ENCODE measurements at places on chromosomes 1 and 21.

GRCh38 chr1:31799196-31799894 is 16.5 kb downstream of the SPOCD1 start:
- no peak for DNase-seq

DNA sequence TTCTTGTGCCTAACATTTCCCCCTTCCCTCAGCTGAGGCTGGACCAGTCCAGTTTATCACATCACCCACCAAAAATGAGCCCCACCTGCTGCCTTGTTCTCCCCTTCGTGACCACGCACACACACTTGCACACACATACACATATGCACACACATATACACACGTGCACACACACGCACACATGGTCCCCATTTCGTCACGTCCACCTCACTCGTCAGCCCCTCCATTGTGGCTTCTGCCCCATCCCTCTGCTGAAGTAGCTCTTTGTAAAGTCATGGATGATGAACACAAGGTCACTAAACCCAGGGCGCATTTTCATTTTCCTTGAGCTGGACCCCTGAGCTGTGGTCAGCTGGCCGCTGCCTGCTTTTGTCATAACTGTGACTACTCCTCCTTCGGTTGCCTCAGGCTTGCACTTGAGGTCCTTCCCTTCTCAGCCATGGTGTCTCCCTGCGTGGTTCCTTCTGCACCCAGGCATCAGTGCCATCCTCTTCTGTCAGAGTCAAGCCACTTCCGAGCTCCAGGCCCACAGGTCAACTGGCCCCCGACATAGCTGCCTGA is 93.8 kb downstream of the SYT2 start:
- no peak for DNase-seq

DNA sequence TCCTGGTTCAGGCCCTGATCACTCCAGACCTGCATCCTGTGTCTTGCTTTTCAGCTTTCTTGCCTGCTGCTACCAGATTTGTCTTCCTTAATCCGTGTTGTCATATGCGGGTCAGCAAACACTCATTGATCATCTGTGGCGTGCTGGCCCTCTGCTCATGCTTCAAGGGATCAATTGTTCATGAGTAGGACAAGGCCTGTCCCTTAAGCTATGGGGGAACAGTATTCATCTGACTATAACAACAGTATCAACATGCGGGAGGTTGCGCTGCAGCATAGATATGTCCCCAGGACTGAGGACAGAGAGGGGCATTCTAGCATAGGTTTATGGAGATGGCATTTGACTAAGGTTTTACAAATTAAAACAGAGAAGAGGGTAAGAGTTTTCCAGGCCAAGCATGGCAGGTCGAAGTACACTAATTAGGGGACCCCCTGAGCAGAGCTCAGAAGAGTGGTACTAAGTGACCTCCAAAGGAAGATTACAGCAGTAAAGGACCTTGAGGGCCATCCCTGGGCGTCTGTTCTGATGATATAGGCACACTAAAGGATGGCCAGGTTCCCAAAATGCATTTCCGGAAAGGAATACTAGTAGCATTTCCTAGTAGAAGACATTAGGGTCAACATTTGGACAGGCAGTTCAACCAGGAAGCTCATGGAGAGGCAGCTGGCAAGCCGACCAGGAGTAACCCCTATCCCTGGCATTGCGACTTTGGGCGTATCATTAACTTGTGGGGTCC is 811 bp upstream of the ZNF672 start:
- DNase-seq = no peak

DNA sequence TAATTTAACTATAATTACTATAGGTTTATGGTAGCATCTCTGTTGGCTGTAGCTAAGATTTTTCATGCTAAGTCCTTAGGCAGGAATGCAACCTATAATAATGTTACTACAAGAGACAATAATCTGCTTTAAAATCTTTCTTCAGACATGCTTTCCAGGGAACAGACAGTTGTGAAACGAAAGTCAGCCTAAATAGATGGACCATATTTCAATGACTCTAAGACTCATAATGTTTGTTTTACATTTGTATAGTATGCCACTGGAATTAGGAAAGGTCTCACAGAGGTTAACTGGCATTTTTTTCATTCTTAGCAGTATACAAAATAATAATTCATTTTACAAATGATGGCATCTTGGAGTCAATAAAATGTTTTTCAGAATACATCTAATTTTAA is 8.1 kb downstream of the RERE start:
- no peak for DNase-seq

GRCh38 chr1:225596736-225597135 is 56.2 kb downstream of the ENAH start:
- no peak for DNase-seq

DNA sequence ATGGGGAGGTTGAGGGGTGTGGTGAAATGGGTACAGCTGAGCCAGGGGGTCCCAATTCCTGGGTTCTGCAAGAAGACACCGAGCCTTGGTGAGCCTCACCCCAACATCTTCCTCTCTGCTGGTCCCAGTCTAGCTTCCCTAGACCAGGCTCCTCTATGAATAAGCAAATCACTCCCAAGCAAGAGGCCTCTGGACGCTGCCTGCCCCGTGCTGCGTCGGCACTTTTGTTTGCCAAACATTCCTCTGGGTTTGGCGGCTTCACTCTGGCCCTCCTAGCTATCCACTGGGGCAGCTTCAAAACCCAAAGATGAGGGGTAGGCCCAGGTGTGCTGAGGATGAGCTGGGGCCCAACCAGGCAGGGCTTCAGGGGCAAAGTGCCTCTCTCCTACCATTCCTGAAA is 137.1 kb upstream of the CD34 start:
- DNase-seq = no peak

- no peak for DNase-seq
These were observed 164.4 kb upstream of the DPT start for GRCh38 chr1:168893359-168893801.

DNA sequence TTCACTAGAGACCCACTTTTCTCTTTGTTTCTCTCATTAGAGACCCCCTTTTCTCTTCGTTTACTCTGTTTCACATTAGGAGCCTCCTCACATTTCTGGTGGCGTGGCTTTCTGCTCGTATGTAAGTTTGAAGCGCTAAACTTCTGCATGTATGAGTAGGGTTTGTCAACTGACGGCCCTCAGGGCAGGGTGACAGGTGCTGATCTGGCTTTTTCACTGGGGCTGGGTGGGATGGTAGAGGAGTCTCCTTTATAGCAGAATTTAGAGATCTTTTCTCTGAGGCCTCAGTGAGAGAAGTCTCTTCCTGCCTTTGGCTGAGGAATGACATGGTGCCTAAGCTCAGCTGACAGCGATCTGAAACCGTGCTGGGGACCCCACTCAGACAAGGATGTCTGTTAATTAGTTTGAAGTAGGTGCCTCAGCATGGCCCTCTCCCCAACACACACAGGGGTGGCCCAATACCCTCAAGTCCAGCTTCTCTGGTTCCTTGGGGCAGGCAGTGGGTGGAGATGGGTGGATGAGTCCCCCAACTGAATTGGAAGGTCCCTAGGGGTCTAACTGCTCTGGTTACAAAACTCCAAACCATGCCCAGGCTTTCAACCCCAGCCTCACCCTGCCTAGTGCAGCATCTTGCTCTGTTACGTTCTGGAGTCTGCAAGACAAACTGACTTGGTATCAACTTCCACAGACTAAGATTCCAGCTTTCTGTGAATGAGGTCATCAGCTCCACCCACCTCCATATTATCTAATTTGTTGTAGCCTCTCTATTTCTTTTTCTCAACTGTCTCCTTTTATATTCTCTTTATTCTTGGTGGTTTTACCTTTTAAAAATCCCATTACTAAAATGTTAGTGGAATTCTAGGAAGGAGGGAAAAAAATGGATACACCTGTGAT is 3.2 kb downstream of the SLC1A7 start:
- DNase-seq = no peak

DNA sequence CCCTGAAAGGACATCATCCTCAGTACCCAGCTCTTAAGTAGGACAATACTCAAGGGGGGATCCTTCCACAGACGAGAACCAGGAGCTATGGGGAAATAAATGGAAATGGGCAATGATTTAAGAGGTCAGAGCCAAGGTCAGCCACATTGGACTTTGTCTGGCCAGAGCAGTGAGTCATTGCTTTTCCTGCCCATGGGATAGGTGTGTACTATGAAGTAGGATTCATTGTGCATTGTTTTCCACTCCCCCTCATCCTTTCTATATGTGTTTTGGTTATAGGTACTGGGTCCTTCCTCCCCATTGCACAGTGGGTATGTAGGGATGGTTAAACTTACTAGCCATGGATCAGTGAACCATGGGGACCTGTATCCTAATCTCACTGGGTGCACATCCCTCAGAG is 328.9 kb upstream of the USP25 start:
- no peak for DNase-seq

DNA sequence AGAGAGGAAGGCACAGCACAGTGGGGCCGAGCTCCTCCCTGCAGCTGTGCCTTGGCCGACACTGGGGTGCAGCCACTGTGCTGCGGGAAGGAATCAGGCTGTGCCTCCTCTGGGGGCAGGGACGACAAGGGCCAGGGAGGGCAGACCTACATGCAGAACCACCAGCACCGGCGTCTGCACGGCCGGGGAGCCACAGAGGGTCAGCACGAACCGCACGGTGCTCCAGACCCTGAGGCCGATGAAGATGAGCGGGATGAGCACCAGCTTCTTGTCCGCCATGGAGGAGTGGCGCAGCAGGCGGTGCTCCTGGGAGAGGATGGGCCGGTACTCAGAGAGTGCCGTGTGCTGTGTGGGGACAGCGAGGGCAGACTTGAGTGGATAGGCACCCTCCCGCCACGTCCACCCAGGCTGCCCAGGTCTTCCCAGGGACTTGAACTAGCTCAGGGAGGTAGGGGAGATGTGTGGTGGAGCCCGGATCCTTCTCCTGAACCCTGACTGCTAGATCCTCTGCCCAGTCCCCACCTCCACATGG is 23.5 kb downstream of the GPR157 start:
- DNase-seq = no peak

GRCh38 chr1:153348511-153349362 is at the start of gene PGLYRP4:
PGLYRP4 (minus strand) TSS chr1:153348841; CDS start chr1:153347932, 909 bp downstream.
- DNase-seq = no peak

- DNase-seq = no peak
These were observed at the start of gene CFAP126 for GRCh38 chr1:161367684-161368400. CFAP126 (minus strand) TSS chr1:161367876; CDS start chr1:161367868, 8 bp downstream.

DNA sequence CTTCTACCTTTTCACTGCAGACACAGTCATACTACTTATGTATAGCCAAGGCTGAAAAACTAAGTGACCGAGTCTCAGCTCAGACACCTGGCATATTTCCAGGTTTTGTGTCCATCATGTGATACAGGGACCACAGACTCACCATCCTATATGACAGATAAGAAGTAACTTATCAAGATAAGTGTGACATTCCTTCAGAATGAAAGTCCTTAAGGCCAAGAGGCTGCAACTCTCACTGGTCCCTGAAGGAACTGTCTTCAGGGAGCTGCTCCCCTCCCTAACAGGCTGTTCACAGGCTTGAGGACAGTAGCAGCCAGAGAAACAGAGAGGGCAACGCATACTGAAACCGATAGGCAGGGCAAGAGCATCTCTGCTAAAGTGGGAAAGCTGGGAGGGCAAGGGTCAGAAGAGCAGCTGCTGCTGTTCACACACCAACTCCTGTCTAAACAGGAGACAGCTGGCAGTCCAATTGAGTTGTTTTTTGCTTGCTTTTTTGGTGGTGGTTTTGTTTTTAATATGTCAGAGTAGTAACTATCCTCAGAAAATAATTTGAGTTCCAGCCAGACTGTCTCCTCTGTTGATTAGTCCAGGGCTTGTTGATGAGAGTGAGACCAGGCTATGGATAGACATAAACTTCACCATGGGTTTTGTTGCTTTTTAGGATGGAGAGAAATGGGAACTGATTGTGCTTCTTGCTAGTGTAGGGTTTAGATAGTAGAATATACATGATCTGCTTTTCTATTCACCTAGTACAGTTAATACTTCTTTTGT is 67.7 kb downstream of the MACF1 start:
- no peak for DNase-seq

- DNase-seq = no peak
These were observed 189.1 kb upstream of the POU3F1 start for GRCh38 chr1:38235705-38236104.

GRCh38 chr1:154344977-154345837 is 19.9 kb downstream of the ATP8B2 start:
- DNase-seq = no peak

GRCh38 chr21:34282223-34282622 is 81.6 kb upstream of the KCNE2 start:
- DNase-seq = no peak

DNA sequence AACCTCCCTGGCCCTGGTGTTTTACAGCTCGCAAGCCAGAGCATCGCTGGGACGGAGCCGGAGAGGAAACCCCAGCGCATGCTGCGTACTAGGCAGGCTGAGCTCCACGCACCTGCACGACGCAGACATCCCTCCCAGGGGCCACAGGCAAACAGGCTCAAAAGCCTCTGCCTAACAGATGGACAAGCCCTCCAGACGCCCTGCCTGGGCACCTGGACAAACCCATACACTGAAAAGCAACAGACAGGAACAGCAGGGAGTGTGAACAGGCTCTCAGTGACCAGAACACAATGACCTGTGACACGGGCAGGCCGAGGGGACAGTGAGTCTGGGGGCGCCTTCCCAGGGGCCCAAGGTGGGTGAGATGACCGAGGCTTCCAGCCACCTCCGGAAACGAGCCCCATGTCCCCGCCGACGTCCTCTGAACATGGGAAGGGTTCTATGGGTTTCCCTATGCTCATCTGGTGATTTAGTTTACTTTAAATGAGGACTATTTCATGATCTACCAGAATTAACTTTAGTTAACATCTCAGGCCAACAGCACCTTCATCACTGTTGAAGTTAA is 40.3 kb downstream of the NPHP4 start:
- no peak for DNase-seq

DNA sequence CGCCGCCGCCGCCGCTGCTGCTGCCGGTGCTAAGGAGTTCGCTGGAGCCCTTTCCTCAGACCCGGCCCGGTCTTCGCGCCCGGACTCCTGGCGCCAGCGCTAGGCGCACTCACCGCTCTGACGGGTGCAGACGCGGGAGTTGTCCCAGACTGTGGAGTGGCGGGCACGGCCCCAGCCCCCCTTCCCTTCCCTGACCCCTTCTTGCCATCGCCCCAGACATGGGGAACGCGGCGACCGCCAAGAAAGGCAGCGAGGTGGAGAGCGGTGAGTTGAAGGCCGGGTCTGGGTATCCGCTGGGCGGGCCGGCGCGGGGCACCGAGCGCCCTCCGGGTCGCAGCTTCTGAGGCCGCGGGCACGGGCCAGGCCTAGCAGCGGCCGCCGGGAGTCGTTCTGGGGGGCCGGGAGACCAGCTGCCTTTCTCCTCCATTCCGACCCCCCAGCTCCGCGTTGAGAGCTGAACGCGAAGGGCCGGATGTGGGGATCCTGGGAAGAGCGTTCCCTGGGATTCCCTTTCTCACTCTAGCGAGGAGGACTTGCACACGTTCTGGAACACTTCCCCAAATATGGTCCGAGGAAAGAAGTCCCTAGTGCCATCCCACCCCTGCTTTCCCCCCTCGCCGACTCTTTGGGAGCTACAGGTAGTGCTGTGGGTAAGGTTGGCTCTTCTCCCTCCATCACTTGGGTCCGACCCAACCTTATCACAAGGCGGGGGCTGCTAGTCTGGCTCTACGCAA is 65.8 kb upstream of the PRKACB start:
- DNase-seq = no peak

All from stimulated activated CD8-positive, alpha-beta memory T cell treated with anti-CD3 and anti-CD28 coated beads, Interleukin-15, amount 100 ng/mL, for 4 hours (primary cell).